ENCODE measurements at places on chromosomes 1 and 21.

GRCh38 chr1:58155418-58156123 is 391.0 kb downstream of the OMA1 start:
- no peak for DNase-seq

DNA sequence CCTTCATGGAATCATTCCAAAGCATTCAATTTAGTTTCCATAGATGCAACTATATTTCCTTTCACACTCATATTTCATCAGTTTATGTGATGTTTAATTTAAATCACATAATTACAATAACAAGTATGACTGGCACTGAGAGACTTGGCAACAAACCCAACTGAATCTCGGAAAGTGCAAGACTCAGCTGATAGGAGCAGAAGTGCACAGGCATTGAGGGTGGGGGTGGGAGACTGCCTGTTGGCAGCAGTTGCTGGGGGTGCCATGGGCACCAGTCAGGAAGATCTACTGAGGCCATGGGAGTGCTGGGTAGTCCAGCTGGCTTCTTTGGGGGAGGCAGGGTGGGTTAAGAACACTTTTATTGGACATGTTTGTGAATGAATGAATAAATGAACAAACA is 10.4 kb upstream of the HMGB4 start:
- DNase-seq = no peak

DNA sequence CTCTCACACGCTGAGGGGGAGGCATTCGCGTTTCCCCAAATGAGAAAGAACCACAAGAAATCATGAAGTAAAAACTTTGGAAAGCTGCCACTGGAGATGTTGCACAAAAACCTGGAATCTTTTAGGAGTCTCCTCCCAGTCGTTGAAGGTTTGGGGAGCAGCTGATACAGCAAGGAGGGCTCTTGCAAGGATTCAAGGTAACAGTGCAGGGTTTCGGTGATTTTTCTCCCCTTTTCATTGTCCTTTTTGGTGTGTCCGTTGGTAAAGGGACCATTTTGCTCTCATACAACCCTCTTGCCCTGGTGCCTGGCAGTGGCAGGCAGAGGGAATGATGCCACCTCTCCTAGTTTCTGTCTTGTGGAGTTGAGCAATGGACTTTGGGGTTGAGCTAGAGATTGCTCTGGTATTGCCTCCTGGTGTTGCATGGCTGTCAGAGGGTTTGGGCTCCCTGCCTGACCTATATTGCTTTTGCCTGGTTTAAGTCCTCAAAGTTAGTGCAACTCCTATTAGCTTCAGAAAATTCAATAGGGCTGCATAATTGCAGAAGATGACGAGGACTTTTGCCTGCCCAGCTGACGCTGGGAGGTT is 872 bp downstream of the BRINP2 start:
- DNase-seq = no peak

DNA sequence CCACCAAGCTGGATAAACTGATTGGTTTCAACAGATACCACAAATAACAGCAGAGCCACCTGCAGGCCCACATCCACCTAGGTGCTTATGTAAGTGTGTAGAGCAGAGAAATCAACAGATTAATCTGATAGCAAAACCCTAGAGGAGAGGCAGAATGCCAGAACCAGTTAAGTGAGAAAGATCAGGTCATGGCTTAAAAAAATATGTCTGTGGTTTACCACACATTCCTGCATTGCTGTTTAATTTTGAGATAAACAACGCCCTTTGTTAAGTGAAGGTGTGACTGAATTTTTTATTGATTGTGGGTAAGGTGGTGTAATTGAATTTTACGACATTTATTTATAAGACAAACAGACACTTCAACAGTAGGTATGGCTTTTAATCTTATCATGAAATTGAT is 21.2 kb downstream of the CRNN start:
- DNase-seq = no peak

GRCh38 chr1:24182061-24182460 is 5.0 kb downstream of the IFNLR1 start:
- no peak for DNase-seq

DNA sequence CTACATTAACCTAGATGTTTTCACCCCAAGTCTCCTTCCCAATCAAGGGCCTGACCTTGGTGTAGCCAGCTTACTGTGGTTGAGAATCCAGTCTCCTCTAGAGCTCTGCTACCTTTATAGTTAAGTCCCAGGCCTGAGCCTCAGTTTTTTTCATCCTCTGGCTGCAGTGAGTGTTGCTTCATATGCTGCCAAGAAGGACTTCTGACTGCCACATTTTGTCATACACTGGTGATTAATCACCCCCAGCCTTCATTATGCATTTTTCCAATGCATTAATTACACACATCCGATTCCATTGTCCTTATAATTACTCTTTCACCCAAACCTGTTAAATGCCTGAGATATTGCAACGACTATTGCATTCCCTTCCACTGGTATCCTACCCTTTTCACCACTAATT is 66.3 kb upstream of the FGGY start:
- DNase-seq = no peak

- no peak for DNase-seq
These were observed 48.9 kb upstream of the DIP2A start for GRCh38 chr21:46409641-46410406.

DNA sequence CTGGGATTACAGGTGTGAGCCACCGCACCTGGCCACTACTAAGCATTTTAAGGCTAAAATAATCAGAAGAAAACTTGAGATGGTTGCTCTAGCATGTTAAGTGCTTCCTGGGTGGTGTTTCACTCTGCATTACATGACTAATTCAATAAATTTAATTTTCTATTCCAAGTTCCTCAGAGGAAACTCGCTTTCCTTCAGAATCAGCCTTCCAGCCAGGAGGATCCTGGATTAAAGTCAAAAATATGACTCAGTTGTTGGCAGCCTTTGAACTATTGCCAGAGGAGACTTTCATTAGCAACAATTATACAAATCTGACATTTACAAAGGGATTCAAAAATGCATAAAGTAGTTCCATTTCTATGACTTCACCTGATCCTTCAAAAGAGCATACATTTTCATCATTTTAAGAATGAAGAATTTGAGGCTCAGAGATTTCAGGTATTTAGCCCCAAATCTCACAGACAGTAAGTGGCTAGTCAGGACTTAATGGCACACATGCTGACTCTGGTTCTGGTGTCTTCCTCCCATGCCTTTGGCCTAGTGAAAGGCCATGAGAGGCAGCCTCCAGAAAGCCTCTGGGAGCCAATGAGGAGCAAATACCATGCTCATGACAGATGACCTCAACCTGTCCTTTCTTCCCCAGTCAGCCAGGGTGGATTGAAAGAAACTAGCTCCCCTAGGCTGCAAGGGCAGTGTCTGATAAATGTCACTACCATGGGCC is 115.7 kb downstream of the MAP3K21 start:
- DNase-seq = no peak

- DNase-seq = no peak
These were observed 16.1 kb downstream of the CCDC18 start for GRCh38 chr1:93196591-93196990.

DNA sequence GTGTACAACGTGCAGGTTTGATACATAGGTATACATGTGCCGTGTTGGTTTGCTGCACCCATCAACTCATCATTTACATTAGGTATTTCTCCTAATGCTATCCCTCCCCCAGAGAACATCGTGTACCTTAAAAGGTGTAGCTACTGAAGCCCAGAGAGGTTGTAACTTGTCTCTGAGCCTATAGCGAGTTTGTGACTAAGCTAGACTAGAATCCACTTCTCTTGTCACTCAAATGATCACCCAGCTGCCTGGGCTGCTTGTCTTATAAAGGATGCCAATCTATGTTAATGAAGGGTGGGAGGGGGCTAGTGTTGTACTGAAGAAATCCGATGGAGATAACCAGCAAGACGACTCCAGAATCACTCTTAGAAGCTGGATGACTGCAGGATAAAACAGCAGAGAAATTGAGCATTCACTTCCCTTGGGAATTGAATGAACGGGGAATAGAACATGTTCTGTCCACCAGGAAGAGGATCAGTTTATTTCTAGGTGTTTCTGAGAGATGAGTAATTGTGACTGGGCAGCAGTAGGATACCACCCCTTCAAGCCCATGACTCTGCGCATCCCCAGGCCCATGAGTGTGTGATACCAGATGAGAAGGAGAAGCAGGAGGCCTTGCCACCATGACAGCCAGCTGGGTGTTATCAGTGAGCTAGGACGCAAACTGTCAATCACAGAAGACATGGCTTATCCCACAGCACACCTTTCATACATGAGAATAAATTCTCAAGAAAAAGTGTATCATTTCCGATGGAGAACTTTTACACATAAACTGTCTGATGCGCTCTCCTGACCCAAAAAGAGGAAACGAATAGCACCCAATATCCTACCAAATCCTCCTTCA is 390.4 kb downstream of the NTNG1 start:
- DNase-seq = no peak

- DNase-seq = no peak
These were observed 2.3 kb upstream of the MKNK1 start for GRCh38 chr1:46606255-46606965.

- no peak for DNase-seq
These were observed 8.7 kb downstream of the TPRG1L start for GRCh38 chr1:3633344-3634058.

- no peak for DNase-seq
These were observed 28.7 kb upstream of the ETS2 start for GRCh38 chr21:38777015-38777414.

GRCh38 chr1:153957744-153958110 is 685 bp downstream of the CRTC2 start:
- DNase-seq = peak; percentile 24

- DNase-seq = no peak
These were observed 26.8 kb downstream of the TSHB start for GRCh38 chr1:115056395-115056798.

DNA sequence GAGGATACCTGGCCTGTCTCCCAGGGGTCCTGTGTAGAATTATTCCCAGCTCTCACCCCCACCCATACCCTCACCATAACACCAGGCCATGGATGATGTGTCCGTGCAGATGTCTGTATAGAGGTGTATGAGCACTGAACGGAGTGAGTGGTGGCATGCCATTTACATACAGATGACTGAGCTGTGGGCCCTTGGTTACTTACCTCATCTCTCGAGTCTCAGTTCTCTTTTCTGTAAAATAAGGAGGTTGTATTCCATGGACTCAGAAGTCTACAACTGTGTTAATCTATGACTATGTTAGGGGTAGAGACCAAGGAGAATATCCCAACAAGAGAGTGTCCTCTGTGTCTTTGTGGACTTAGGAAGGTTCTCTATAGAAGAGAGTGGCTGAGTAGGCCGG is 65.6 kb upstream of the CD1D start:
- DNase-seq = no peak

DNA sequence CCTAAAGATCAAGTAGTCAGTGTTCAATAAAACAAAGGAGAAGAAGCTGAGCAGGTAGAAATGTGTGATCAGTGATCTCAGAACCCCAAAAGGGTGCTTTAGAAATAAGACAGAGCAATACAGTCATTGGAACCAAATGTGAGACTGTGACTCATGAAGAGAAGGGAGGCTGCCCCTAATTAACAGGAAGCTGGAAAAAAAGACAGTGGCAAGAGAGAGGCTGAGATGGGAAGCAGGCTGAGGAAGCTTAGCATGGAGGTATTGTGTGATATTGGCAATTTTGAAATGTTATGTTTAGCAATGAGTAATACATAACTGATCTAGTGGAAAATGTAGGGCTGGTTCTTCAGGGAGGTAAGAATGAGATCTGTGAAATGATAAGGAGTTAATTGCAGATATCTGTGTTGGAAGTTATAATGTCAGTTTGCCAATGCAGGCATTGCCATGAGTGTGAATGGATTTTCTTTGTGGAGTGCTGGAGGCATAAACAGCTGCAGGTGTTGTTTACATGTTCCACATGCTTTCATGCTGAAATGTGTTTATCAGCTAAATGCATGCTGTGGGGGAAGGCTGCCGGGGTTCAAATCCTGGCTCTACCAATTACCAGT is 90.6 kb upstream of the CACNA1E start:
- DNase-seq = no peak

GRCh38 chr1:206911064-206911663 is 10.6 kb downstream of the FCMR start:
- no peak for DNase-seq

- no peak for DNase-seq
These were observed 199.6 kb downstream of the PDE4B start for GRCh38 chr1:65992165-65992821.

DNA sequence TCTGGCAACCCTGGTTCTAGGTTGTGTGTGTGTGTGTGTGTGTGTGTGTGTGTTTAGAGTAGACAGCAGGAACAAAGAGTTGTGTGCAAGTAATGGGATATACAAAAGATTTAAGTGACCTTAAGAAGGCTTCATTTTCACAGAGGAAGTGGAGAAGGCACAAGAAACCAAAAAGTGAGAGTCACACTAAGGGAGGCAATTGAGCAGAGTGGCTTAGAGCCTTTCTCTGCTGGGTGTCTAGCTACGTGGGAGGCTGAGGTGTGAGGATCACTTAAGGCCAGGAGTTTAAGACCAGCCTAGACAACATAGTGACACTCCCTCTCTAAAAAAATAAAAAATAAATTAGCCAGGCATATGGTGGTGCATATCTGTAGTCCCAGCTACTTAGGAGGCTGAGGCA is 44.4 kb upstream of the HAO2 start:
- DNase-seq = no peak

DNA sequence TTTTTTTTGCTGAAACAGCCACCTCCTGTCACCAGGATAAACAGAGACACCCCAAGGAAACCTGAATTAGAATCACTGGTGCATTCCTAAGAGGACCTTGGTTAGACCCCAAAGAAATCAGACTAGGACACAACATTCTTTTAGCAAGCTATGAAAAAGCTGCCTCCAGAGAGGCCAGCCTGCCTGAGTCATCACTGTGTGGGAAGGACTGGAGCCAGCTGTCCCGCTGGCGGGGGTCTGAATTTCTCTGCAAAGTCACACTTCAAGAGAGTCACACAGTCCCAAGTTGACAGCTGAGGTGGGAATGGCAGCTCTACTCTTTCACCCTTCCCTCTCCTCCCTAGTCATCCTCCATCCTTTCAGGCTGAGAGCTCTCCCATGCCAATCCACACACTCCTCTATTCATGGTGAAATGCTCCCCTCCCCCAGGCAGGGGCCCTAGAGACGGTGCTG is 405.0 kb upstream of the POU3F1 start:
- DNase-seq = no peak

DNA sequence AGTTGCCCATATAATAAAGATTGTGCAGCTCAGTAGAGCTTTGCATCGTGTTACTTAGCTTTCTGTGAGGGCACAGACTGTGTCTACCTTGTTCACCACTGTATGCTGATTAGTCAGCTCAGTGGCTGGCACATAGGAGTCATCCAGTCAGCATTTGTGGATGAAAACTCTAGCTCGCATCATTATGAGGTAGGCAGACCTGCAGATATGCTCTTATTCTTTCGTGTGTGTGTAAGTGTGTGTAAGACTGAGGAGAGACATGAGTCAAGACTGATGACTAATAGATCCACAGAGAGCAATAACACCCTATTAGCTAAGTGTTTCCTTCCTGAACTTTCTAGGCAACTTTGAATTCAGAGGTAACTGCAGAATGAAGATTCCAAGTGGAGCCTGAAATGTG is 17.1 kb downstream of the TTF2 start:
- peak; percentile 71 for DNase-seq

- no peak for DNase-seq
These were observed 65.8 kb upstream of the HSPA13 start for GRCh38 chr21:14448784-14449183.

Measured in activated CD4-positive, alpha-beta T cell treated with anti-CD3 and anti-CD28 coated beads, Interleukin-2, amount 50 U/mL, for 24 hours (primary cell).